ENCODE measurements at places on chromosomes 3 and 15.

GRCh38 chr15:67937153-67937761 lies 97.4 kb upstream of the RNU6-1 start:
- DNase-seq, result no peak

- DNase-seq, result no peak
These were observed 98.2 kb downstream of the PLCH1 start for GRCh38 chr3:155646669-155647068.

- no peak for DNase-seq
These were observed 50.8 kb downstream of the CLDN18 start for GRCh38 chr3:138060792-138061191.

GRCh38 chr3:190504354-190505125 lies 9.3 kb upstream of the IL1RAP start:
- no peak for DNase-seq

GRCh38 chr3:39292961-39293360 lies 13.1 kb upstream of the CX3CR1 start:
- no peak for DNase-seq

DNA sequence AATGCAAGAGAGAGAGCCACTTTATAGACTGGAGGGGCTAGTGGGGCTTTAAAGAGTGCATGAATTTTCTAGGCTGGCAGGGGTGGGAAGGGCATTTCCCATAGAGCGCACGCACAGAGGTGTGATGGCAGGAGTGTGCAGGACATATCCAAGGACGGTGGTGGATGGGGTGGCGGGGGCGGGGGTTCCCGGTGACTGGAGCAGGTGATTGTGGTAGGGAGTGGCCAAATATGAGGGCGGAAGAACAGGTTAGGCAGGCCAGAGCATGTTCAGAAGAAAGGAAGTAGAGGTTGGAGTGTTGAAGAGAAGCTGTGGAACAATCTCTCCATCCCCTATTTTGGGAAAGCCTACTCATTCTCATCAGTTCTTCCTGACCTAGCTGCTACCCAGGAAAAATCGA lies 18.1 kb downstream of the FAM81A start:
- no peak for DNase-seq

All from T-helper 22 cell (primary cell).